ENCODE measurements at places on chromosomes 16 and 17. TPM values are rescaled to one million over a fixed set of nuclear protein-coding genes. Genes with fewer than 3 reads are reported as not detected.

The P2RX5 gene
- total RNA-seq = not detected

- DNase-seq = no peak
Observed at GRCh38 chr17:33242375-33243124, 50.5 kb downstream of the ASIC2 start.

The SRP68 gene
- total RNA-seq = 68.2 TPM

- DNase-seq = no peak
Observed at GRCh38 chr17:55521186-55521585, 9.9 kb upstream of the SMIM36 start.

GRCh38 chr16:48526058-48526957 is 83.7 kb downstream of the N4BP1 start:
- peak; percentile 50 for DNase-seq

- no peak for DNase-seq
Observed at GRCh38 chr17:34663714-34664113, 84.3 kb downstream of the TMEM132E start.

GRCh38 chr17:6711681-6712057 is 1.5 kb downstream of the SLC13A5 start:
- no peak for DNase-seq

DNA sequence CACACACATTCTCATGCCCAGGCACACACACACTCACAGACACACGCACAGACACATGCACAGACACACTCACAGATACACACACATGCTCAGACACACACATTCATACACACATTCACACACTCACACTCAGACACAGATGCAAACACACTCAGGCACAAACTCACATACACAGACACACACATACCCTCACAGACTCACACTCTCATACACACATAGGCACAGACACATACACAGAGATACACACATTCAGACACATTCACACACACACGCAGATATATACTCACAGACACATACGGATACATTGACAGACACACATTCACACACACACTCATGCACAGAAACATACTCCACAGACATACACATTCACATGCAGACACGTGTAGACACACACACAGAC is 89.6 kb downstream of the RBFOX3 start:
- no peak for DNase-seq

DNA sequence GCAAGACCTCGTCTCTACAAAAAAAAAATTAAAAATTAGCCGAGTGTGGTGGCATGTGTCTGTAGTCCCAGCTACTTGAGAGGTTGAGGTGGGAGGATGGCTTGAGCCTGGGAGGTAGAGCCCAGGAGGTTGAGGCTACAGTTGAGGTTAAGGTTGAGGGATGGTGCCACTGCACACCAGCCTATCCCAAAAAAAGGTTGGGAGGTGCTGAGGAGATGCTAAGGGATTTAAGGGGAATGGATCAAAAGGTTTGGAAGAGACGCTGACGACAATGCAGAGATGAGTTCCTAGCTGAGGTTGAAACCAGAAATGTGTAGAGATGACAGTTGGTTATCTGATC is 4.7 kb upstream of the NSMCE1 start:
- no peak for DNase-seq

The NR1D1 gene
- 71.2 TPM for total RNA-seq

DNA sequence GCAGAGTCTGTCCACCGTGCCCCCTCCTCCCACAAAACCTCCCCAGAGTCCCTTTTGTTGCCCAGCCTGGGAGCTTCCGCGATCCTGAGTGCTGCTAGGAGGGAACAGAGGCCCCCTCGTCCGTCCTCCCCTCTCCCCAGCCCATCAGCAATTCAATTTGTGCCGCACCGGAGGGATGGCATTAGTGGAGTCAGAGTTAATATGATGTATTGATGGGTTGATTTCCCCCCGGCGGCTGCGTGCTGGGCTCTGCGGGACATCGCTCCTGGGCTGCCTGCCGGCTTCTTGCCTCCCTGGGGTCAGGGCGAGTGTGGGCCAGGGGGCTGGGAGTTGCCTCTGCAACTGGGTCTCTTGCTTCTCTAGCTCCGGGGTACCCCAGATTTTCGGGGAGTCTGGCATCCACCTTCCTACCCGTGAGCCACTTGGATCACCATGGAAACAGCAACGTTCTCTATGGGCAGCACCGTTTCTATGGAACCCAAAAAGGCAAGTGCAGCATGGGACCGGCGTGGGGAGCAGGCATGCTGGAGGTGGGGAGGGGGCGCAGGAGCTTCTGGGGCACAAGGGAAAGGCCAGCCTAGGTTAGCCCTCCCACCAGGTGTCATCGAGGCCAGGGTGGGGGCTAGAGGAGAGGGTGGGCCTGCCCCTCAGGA is 42.9 kb downstream of the BAHCC1 start:
- DNase-seq = no peak

DNA sequence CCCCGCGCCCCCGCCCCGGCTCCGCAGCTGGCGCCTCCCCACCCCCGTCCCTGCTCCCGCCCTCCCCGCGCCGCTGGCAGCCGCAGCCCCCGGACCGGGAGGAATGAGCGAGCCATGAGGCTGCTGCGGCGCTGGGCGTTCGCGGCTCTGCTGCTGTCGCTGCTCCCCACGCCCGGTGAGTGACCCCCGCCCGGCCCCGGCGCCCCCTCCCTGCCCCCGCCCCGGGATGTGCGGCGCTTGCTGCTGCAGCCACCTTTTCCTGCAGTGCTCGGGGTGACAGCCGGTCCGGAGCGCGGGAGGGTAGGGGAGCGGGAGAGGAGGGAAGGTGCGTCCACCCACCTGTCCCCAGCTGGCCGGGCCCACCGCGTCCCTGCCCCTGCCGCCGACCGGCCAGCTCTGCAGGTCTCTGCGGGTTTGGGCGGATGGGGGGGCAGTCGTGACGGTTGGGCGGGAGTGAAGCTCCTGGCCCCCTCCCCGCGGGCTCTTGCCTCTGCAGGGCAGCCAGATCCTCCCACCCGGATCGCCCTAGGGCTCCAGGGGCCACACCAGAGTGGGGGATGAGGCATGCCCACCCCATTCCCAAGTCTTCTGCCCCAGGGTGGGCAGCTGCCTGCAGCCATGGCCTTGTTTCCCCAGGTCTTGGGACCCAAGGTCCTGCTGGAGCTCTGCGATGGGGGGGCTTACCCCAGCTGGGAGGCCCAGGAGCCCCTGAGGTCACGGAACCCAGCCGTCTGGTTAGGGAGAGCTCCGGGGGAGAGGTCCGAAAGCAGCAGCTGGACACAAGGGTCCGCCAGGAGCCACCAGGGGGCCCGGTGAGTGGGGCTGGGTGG is 513 bp downstream of the ADAM11 start:
- no peak for DNase-seq

The ABCA8 gene
- total RNA-seq = 7.4 TPM

GRCh38 chr17:2952174-2952845 is 111.1 kb downstream of the OR1D5 start:
- no peak for DNase-seq

Measured in suprapubic skin (tissue), 4 donors.